ENCODE measurements at places on chromosomes 1 and 21.

- DNase-seq = no peak
Measured at GRCh38 chr1:175553280-175553679, 190.1 kb downstream of the TNR start.

- no peak for DNase-seq
Measured at GRCh38 chr1:89257041-89257440, 15.6 kb downstream of the GBP5 start.

DNA sequence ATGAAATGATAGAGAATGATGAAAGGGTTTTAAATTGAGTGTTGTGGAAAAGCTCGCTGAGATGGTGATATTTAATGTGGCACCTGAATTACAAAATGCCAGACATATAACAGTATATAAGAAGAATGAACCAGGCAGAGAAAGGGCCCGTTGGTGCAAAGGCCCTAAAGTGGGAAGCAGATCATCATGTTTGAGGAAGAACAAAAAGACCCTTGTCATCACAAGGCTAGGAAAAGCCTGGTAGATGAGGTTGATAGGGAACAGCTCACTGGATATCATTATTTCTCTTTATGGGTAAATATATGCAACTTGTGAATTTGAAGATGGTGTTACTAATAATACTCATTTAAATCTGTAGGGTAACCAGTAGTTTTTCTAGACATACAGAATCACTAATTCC lies 11.0 kb downstream of the RAP1A start:
- DNase-seq = no peak

GRCh38 chr21:41942457-41942856 lies 11.4 kb downstream of the C2CD2 start:
- DNase-seq = no peak

- DNase-seq = no peak
Measured at GRCh38 chr1:241532162-241532531, at the start of gene KMO. TSS of gene KMO (plus strand) at chr1:241532378. CDS start at chr1:241532445, 67 bp downstream.

- no peak for DNase-seq
Measured at GRCh38 chr21:39632796-39633442, 20.2 kb downstream of the B3GALT5 start.

GRCh38 chr1:46065405-46065804 lies 67.0 kb downstream of the PIK3R3 start:
- DNase-seq = no peak

DNA sequence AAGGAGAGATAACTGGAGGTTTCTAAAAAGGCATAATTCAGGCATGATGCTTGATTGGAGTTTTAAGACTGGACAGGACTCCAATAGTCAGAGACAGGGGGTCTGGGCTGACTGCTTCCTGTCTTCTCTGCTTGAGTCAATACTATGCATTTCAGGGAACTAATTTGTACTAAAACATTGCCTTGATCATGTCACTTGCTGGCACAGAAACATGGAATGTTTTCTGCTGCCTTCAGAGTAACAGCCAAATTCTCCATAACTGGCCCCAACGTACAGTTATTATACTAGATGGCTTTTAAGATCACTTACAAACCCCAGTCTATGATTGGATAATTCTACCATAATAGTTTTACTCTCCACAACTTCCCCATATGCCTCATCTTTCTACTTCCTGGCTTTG lies 247.0 kb downstream of the DNM3 start:
- no peak for DNase-seq

DNA sequence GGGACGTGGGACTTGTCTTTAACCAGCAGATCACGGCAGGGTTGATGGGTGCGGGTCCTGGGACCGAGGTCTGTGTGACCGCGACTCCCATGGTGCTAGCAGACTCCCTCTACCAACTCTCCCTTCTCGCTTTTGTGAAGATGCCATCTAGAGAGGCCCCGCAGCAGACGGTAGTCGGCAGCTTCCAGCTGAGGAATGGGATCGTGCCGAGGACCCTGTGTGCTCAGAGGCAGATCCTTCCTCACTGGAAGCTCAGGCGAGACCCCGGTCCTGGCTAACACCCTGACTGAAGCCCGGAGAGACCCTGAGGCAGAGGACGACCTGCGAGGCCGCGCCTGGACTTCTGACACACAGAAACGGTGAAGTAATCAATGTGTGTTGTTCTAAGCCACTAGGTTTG lies 12.5 kb upstream of the SPATC1L start:
- DNase-seq = no peak

- no peak for DNase-seq
Measured at GRCh38 chr1:37793773-37794371, at the start of gene MANEAL. TSS of gene MANEAL (plus strand) at chr1:37793847. CDS start at chr1:37794183, 336 bp downstream.

- DNase-seq = peak; percentile 6
Measured at GRCh38 chr1:157496121-157496526, 56.2 kb downstream of the FCRL5 start.

DNA sequence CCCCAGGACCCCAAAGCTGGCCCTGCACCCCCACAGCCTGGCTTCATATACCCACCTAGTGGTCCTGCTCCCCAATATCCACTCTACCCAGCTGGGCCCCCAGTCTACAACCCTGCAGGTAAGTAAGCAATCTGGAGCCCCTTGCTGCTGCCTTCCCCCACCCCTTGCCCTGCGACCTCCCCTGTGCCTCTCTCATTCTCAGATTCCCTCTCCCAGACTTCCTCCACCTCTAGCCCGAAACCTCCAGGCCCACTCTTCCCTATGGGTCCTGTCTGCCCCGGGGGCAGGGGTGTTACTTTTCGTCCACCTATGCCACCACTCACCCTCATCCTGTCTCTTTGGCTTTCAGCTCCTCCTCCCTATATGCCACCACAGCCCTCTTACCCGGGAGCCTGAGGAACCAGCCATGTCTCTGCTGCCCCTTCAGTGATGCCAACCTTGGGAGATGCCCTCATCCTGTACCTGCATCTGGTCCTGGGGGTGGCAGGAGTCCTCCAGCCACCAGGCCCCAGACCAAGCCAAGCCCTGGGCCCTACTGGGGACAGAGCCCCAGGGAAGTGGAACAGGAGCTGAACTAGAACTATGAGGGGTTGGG lies 2.9 kb downstream of the SHISA4 start:
- DNase-seq = no peak

DNA sequence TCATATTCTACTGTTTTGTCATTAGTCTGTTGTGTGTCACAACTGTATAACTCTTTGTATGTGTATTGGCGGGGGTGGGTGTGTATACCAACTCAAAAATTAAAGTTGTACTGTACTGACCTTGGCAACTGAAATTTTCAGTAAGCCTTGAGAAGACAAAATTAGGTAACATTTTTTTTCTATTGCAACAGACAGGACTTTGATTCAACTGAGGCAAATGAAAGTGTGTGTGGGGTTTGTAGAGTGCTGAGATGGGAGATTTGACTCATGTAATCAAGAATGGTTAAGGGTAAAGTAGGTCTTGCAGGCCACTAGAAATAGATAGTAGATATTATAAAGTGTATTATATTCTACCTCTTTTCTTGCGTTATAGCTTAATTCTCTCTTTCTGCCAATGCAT lies 14.6 kb upstream of the B3GALT2 start:
- DNase-seq = no peak

DNA sequence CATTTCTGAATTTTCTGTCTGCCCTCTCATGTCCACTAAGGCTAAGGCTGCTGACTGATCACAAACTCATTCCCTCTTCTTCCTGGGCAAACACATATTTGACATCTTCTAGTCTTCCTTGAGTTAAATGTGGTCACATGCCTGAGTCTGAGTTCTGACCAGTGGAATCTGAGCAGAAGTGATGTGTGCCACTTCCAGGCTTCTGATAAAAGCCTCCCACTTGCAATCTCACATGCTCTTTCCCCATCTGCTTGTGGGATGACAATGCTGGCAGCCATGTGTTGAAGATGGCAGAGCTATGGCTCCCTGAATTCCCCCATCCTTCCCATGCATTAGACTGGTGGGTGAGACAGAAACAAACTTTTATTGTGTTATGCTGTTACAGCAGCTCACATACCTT lies 149.9 kb upstream of the ZNF648 start:
- DNase-seq = no peak

GRCh38 chr1:116916002-116916401 lies 6.3 kb downstream of the PTGFRN start:
- DNase-seq = no peak

Data from activated naive CD8-positive, alpha-beta T cell treated with anti-CD3 and anti-CD28 coated beads, Interleukin-2, amount 50 U/mL, for 16 hours (primary cell).